ENCODE measurements at places on chromosomes 12 and 14.

GRCh38 chr12:131458931-131459772 lies 251.7 kb upstream of the SFSWAP start:
- DNase-seq, result no peak

- DNase-seq, result no peak
Measured at GRCh38 chr14:31400031-31400638, 20.2 kb downstream of the HEATR5A start.

DNA sequence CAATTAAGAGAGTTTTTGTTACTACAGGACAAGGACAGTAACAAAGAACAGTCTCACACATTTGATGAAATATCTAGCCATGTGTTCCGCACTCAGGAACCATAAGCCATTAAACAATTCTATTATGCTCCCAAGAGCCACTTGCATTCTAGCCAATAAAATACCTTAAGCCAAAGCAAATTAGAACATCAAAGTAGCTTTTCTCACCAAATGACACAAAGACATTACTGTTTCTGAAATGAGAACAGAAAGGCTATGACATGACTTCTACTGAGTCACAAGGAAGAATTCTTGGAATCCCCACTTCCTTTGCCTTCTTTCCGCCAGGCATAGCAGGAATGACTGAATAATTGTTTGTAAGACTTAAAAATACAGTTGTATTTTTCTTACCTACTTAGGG lies 445.8 kb downstream of the ATP23 start:
- DNase-seq, result no peak

DNA sequence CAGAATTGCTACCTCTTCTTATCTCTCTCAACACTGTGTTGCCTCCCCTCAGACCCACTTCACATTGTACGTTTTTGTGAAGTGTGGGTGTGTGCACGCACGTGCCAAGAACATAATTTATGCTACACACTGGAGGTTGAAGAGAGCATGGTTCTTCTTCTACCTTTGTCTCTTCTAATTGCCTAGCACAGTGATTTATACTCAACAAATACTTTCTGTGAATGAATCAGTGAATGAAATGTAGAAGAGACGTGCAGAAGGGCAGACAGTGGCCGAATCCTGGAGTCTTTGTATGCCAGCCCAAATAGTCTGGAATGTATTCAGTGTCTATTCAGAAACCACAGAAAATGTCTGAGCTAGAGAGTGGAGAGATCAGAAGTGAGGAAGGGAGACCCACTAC lies 4.6 kb upstream of the SAMD4A start:
- DNase-seq, result no peak

DNA sequence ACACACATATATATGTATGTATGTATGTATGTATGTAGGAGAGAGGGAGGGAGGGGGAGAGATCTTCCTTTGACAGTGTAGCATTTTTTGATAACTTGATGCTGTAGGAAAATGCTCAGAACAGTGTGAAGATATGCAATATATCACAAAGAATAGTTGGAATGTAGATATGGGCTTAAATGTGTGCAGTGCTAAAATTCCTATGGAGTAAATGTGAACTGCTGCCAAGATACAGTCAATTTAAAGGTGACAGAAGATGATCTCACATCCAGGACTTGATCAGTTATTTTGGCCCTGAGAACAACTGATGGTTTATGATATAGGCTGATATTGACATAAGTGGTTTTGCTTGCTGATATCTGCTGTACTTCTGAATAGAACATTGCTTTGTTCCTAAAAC lies 84.2 kb downstream of the DAAM1 start:
- no peak for DNase-seq

GRCh38 chr12:94614288-94614721 lies 36.1 kb downstream of the TMCC3 start:
- no peak for DNase-seq

GRCh38 chr14:76697246-76697905 lies 63.9 kb upstream of the VASH1 start:
- no peak for DNase-seq

Data from D341Med (cell line).